ENCODE measurements at places on chromosomes 3 and 15.

DNA sequence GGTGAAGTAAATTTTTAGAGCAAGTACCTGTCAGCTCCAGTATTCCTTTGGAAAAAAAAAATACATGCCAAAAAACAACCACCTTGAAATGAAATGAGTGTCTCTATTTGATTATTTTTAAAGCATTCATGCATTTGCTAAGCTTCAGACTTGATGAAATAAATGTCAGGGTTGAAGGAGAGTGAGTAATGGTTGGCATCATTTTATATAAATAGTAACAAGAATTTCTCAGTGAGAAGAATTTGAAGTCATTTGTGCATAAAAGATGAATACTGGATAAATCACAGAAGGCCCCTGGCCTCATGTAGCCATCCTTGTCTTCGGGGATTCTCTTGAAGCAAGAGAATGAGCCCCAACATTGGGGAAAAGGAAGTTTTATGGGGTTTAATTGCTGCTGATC lies 318.4 kb downstream of the LPP start:
- DNase-seq = no peak

DNA sequence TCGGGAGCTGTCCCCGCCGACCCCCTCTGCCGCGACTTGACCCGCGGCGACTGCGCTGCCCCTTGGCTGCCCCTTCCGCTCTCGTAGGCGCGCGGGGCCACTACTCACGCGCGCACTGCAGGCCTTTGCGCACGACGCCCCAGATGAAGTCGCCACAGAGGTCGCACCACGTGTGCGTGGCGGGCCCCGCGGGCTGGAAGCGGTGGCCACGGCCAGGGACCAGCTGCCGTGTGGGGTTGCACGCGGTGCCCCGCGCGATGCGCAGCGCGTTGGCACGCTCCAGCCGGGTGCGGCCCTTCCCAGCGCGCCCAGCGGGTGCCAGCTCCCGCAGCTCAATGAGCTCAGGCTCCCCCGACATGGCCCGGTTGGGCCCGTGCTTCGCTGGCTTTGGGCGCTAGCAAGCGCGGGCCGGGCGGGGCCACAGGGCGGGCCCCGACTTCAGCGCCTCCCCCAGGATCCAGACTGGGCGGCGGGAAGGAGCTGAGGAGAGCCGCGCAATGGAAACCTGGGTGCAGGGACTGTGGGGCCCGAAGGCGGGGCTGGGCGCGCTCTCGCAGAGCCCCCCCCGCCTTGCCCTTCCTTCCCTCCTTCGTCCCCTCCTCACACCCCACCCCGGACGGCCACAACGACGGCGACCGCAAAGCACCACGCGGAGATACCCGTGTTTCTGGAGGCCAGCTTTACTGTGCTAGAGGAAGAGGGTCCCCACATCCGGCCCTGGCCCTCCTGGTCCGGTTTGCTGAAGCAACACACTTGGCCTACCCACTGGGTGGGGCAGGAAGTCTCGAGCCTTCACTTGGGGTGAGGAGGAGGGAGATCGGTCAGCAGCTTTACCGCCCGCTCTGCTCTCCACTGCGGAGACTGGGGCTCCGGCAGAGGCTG lies at the start of gene RASSF1:
Gene RASSF1 (minus strand): TSS at position 389 of the 882 bp plus-strand sequence. CDS start 31 bp downstream, at position 358.
- DNase-seq = no peak

DNA sequence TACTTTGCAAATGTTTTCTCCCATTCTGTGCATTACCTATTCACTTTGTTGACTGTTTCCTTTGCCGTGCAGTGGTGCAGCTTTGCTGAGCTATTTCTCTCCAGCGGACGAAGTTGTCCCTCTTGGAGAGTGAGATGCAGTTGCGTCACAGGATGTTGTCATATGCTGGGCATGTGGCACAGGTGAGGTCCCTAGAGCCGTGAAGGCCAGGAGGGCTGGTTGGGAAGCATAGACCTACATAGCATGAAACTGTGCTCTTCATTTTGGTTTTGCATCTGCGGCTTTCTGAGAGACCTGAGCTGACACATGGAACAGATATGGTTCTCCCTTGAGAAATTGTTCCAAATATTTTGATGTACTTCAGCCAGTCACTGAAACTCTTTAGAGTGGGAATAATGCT lies 108.5 kb downstream of the CACNA1D start:
- DNase-seq = no peak

DNA sequence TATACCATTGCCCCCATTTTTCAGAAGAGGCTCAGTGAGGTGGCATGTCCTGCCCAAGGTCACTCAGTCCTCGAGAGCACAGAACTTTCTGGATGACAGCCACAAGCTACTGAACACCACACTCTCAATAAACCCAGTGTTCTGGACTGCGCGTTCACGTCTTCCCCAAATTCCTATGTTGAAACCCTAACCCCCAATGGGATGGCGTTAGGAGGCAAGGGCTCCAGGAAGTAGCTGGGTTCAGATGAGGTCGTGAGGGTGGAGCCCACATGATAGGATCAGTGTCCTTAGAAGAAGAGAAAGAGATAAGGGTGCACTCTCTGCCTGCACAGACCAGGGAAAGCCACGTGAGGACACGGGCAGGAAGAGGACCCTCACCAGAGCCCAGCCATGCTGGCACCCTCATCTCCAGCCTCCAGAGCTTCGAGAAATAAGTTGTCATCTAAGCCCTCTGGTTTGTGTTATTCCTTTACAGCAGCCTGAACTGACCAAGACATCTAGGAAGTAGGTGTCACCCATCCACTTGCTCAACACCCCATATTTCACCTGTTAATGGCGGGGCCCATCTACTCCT lies 324.0 kb downstream of the UACA start:
- DNase-seq = no peak

DNA sequence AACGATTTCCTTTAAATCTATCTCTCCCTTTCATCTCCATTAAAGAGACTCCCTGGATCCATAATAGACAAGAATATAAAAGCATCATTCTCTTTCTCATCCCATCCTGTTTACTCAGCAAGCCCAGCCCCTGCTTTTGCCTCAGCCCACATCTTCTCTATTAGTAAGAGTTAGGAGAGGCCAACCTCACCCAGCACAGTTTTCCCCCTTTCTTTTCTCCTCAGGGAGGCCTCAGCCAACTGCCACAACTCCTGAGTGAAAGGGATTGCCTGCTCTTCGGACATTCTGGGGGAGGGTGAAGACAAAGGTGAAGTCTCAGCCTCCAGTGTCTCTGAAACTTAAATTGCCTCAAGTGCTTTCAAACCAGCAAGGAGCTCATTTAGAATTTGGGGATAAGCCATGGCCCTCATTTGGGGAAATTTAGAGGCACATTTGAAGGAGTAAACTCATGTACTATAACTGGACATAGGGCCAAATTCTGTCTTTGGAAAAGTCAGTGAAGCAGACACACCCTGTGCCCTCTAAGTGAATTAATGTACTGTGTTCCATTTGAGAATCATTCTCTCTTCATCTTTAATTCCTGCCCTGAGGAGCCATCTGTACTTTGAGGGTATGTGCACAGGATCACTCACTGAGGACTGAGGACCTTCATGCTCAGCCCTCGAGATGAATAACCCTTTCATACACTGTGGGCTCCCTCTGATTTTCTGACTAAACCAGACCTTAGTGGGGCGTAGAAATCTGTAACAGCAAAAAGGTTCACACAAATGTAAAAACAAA lies 82.5 kb downstream of the SOX2 start:
- no peak for DNase-seq

All from glomerular endothelial cell (primary cell).